ENCODE measurements at places on chromosomes 12 and 14.

GRCh38 chr12:57195611-57196371, 20.8 kb upstream of the NXPH4 start:
- DNase-seq: no peak

DNA sequence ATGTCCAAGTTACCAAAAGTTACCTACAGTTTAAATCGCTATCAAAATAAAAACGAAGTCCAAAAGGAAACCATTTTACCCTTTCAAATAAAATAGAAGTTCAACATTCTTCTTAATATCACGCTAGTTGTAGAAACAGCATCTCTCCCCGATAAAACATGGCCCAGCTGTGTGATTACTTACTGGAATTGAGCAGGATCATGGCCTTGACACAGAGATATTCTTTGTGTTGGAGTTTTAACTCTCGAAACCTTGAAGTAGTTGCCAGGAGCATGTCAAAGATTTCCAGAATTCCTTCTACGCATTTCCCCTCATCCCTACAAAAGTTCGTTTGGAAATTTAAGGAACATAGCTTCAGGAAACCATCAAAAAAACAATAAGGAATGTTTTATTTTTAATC, 44.8 kb downstream of the ESR2 start:
- DNase-seq: no peak

DNA sequence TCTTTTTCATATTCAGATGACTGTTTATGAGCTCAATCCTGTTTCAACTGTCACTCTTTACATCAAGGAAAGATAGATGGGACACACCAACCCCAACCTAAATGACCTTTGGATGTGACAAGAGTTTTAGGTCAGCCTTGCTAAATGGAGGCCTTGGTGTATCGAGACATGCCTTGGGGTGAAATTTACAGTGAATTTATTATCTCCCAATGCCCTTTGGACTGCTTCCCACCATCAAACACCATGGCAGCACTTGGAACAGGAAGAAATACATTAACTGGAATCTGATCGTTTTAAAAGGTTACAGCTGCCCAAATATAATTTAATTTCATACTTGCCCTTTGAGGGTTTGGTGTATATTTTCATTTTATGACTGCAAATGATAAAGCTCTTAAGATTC, 327.6 kb downstream of the SOX5 start:
- no peak for DNase-seq

GRCh38 chr12:3419558-3419957, 71.4 kb upstream of the PRMT8 start:
- no peak for DNase-seq

GRCh38 chr12:65015850-65016249, 105.3 kb downstream of the WIF1 start:
- DNase-seq: no peak

DNA sequence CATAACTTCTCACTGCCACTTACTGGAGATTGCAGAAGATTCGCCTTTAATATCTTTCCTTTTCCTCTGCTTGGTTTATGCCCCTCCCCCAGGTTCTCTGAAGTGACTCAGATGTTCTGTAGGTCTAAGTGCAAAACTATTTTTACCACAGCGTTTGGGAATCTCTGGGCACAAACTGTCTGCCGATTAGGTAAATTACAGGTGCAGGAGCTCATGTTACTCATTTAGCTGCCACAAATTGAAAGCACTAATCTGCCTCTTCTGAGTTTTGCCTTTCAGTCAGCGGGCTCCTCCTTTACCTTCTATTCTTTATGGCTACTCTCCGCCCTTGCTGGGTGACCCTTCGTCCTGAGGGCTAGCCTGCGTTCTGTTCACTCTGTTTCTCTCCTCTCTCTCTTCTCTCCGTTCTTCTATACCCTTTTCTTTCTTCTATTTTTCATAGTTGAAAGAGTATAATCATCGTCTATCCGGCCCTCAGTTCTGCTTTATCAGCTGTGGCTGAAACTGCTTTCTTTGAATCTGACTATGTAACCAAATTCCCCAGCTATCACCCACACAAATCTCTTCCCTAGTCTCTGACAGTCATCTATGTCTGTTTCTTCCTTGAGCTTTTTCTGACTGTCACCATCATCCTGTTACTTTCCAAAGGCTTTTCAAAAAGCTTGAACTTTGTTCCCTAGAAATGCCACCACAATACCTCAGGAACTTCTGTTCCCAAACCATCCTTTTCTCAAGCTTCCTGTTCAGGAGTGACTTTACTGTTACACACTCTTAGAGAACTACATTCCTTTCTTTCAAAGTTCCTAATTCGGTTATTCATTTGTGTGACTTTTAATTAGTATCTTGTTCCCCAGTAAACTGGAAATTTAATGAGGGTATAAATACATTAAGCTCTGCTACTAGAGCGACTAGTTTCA, 4.3 kb upstream of the MYF6 start:
- DNase-seq: no peak

DNA sequence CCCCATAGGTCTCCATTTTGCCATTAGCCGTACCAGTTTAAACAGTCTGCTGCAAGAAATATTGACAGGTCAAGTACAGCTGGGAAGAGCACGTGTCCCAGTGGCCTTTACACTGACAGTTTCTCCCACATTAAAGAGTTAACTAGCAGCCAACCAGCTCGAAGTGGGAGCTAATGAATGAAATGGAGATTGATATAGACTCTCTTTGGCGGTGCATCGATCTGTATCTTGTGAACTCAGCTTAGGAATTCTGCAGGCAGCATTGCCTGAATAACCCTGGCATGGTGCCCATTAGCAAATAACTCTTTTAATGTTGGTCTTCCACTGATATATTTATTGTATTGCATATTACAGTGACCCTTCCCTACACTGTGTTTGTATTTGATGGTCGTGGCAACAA, 319.4 kb downstream of the EGLN3 start:
- no peak for DNase-seq

DNA sequence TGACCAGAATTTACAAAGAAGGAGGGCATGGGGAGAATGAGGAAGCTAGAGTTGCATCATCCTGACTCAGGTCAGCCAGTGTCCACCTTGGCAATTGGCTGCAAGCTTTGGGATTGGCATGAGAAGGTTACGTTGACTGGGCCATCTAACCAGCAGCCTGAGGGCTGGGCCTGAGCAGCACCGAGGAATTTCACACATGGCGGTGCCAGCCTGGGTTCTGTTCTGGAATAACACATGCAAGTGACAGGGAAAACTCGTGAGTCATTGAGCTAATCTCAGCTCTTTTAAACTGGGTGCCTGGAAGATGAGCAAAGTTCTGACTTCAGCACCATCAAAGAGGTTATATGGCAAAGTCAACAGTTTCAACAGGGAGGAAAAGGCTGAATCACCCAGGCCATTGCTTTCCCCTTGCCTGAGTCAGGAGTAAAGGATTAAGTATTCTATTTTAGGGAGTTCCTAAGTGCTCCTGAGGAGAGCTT, 543.2 kb upstream of the TBX3 start:
- DNase-seq: no peak

DNA sequence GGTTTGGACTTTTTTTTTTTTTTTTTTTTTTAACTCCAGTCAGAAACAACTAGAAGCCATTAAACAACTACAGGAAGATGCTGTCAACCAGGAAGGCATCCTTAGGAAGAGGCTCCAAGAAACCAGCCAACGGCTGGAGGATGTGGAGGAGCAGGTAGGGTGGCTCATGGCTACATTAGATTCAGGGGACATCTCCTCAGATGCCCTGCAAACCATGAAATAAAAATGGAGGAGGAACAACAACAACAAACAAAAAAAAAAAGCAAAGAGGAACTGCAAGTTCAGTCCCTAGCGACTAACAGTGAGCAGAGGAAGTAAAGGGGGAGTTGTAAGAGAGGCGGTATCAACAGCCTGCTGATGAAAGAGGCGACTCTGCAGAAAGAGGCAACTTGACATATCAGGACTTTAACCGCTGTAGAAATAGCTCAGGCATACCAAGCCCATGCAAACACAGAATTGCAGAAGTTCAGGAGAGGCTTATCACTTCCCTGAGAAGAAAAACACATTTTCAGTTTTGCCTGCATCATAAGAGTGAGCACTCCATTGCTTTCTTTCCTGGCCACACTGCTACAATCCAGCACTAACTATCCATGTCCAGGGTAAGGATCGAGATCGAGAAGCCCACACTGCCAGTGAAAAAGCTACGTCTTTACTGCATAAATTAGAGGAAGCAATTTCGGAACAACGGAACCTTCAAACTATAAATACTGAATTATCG, 103.5 kb upstream of the BCAT1 start:
- peak; percentile 81 for DNase-seq

DNA sequence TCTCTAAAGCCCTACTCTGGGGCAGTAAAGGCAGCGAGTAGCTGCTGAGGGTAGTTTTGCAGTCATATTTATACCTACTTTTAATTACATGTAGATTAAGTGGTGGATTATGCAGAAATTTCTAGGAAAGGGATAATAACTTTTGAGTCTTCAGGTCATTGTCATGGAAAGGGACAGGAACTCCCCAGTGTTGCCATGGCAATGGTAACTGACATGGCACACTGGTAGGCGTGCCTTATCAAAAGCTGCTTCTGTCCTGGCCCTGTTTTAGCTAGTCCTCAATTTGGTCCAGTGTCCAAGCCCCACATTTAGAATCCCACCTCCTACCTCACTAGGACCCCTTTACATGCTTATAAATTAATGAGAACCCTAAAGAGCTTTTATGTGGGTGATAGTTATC, 303.1 kb downstream of the VRK1 start:
- no peak for DNase-seq

- DNase-seq: no peak
Observed at GRCh38 chr12:99195474-99195873, 452.1 kb upstream of the GARIN6 start.

DNA sequence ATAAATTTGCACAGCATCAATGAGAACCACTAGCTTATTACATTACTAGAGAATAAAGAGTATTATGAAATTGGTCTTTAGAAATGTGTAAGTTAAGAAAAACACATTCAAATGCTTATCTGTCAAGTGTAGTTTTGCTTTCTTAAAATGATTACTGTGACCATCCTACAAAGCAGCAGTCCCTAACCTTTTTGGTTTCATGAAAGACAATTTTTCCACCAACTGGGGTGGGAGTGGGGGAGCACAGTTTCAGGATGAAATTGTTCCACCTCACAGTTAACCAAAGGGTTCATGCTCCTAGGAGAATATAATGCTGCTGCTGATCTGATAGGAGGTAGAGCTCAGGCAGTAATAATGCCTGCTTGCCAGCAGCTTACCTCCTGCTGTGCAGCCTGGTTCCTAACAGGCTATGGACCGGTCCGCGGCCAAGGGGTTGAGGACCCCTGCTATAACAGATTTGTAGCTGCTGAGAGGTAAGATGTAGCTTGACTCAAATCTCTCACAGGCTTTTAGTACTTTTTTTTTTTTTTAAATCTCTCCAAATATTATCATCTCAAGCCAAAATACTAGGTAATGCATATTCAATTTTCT, 45.4 kb downstream of the PPP4R3A start:
- no peak for DNase-seq

Data from CD4-positive, alpha-beta T cell treated with Interleukin-1 beta for 1 hour (primary cell).